Psoas muscle (tissue), 8 donors: ENCODE measurements at places on chromosomes 1 and 21.

DNA sequence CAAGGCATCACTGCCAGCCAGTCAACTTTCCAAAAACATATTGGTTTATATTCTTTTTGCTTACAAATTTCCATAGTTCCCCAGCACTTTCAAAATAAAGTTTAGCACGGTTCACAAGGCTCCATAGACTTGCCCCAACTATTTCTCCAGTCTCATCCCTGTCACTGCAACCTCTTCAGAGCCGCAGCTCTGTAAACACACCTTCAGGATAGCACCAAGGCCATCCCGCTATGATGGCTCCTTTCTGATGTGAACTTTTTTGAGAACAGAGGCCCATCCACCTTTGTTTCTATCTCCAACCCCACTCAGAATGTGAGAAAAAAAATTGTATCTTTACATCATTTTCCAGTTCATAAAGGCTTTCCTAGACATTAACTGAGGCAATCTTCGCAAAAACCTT, 26.3 kb downstream of the PGM1 start:
- H3K4me1 ChIP-seq = peaks cover 70% of the 10 kb centered on the region
- no peak for DNase-seq
- no peak overlapping the region for H3K4me3 ChIP-seq
- peak overlapping the region; percentile 81 for H3K27ac ChIP-seq
- no peaks in the 10 kb centered on the region for H3K27me3 ChIP-seq
- no peaks in the 10 kb centered on the region for H3K36me3 ChIP-seq

- H3K27me3 ChIP-seq = no peaks in the 10 kb centered on the region
- H3K27ac ChIP-seq = peak overlapping the region; percentile 75
- peaks cover 6% of the 10 kb centered on the region for H3K4me1 ChIP-seq
- peak; percentile 67 for DNase-seq
- H3K36me3 ChIP-seq = no peaks in the 10 kb centered on the region
Observed at GRCh38 chr1:21344750-21345443, 54.6 kb upstream of the ECE1 start.

DNA sequence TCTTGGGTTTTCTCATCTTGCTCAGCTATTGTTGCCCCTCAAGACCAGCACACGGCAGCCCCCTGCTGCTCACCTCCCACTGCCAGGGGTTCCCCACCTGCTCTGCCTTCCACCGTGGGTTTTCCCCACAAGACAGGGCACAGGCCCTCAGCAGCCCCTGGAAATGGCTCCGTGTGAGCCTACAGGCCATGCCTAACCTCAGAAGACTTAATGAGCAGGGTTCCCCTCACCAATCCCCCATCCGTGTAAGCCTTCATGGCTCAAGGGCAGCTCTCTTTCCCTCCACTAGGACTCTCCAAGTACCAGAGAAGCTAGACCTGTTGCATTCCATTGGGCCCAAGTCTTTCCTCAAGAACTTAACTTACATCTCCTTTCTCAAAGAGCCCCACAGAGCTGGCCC, 18.4 kb upstream of the RCAN3 start:
- no peaks in the 10 kb centered on the region for H3K36me3 ChIP-seq
- no peak for DNase-seq
- H3K4me1 ChIP-seq = no peaks in the 10 kb centered on the region
- H3K27ac ChIP-seq = no peak overlapping the region
- H3K4me3 ChIP-seq = no peak overlapping the region
- no peaks in the 10 kb centered on the region for H3K27me3 ChIP-seq

DNA sequence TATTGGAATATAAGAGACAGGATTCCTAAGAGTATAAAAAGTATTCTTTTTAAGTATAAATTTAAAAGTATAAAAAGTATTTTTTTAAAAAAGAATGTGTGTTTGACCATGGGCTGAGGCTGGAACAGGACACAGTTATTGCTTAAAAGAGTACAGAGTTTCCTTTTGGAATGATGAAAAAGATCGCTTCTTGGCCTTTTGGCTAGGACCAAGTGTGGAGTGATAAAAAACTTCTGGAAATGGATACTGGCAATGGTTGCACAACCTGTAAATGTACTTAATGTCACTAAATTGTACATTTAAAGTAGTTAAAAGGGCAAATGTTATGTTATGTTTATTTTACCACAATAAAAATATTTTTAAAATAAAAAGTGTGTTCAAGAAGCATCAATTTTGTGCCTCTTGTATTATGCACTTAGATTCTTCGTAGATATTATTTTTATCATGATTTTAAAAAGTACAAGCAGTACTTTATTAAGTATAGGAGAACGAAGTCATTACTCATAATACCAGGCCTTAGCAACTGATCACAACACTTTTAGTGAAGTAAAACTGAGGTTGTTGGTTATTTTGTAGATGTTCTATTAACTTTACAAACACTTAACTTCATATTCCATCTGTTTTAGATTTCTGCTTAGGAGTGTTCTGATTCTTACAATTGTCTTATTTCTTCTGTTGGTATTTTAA, 389.1 kb upstream of the ZP4 start:
- no peak for DNase-seq
- H3K27ac ChIP-seq = no peak overlapping the region
- H3K4me3 ChIP-seq = no peak overlapping the region
- H3K36me3 ChIP-seq = no peaks in the 10 kb centered on the region
- no peaks in the 10 kb centered on the region for H3K27me3 ChIP-seq
- no peaks in the 10 kb centered on the region for H3K4me1 ChIP-seq

- H3K4me3 ChIP-seq = peak overlapping the region; percentile 98
- peak; percentile 84 for DNase-seq
- H3K27ac ChIP-seq = peak overlapping the region; percentile 100
- H3K27me3 ChIP-seq = no peaks in the 10 kb centered on the region
- peaks cover 24% of the 10 kb centered on the region for H3K36me3 ChIP-seq
Observed at GRCh38 chr1:1573843-1574720, 581 bp downstream of the SSU72 start.

DNA sequence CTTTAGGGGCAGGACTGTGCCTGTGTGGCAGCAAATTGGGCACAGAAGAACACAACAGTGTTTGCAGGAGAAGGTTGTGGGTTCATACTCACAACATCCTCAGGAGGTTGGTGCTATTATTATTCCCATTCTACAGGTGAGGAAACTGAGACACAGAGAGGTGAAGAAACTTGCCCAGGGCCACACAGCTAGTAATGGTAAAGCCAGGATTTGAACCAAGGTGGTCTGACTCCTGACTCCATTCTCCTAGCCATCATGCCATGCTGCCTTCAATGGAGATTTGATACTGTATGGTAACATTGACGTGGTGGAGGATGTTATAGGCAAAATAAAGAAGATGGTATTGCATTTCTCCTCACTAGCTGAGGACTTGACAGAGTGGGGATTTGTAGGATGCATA, 334.2 kb downstream of the RPS6KC1 start:
- H3K4me3 ChIP-seq = no peak overlapping the region
- H3K27me3 ChIP-seq = no peaks in the 10 kb centered on the region
- H3K36me3 ChIP-seq = no peaks in the 10 kb centered on the region
- H3K27ac ChIP-seq = no peak overlapping the region
- peaks cover 5% of the 10 kb centered on the region for H3K4me1 ChIP-seq

GRCh38 chr1:62175568-62176179, 19.0 kb upstream of the L1TD1 start:
- H3K4me1 ChIP-seq = no peaks in the 10 kb centered on the region
- H3K27me3 ChIP-seq = no peaks in the 10 kb centered on the region
- no peak overlapping the region for H3K4me3 ChIP-seq
- no peaks in the 10 kb centered on the region for H3K36me3 ChIP-seq
- no peak for DNase-seq
- H3K27ac ChIP-seq = no peak overlapping the region

GRCh38 chr1:216306830-216307229, 116.4 kb downstream of the USH2A start:
- H3K4me1 ChIP-seq = no peaks in the 10 kb centered on the region
- no peak for DNase-seq
- no peak overlapping the region for H3K27ac ChIP-seq

DNA sequence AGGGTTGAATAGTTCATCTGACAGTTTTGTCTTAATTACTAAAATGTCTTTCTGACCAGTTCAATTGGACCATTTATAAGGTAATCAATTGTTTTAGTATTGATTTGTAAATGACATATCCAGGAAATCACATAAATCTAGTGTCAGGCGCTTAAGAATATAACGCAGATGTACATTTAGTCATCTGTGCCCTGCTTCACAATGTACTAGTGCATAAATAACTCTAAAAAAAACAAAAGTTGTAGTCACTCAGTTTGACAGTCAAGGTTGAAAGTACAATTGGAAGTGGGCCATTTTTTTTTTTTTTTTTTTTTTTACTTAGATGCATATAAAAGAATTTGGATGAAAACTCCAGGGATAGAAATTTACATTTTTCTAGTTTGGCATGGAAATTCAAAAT, 490.4 kb downstream of the PTPRC start:
- H3K27me3 ChIP-seq = no peaks in the 10 kb centered on the region
- DNase-seq = no peak
- no peaks in the 10 kb centered on the region for H3K4me1 ChIP-seq
- no peak overlapping the region for H3K27ac ChIP-seq

GRCh38 chr1:17561561-17561985, 22.1 kb downstream of the ARHGEF10L start:
- peaks cover 48% of the 10 kb centered on the region for H3K4me1 ChIP-seq
- peak overlapping the region; percentile 15 for H3K4me3 ChIP-seq
- H3K27me3 ChIP-seq = no peaks in the 10 kb centered on the region
- no peaks in the 10 kb centered on the region for H3K36me3 ChIP-seq

- no peak overlapping the region for H3K27ac ChIP-seq
- H3K4me1 ChIP-seq = no peaks in the 10 kb centered on the region
- DNase-seq = no peak
- H3K36me3 ChIP-seq = no peaks in the 10 kb centered on the region
- no peak overlapping the region for H3K4me3 ChIP-seq
Observed at GRCh38 chr1:235873045-235873444, 6.3 kb upstream of the LYST start.

GRCh38 chr1:93504247-93505033, 56.5 kb downstream of the FNBP1L start:
- H3K4me3 ChIP-seq = no peak overlapping the region
- no peaks in the 10 kb centered on the region for H3K27me3 ChIP-seq
- no peak overlapping the region for H3K27ac ChIP-seq

- H3K36me3 ChIP-seq = peaks cover 27% of the 10 kb centered on the region
- peaks cover 53% of the 10 kb centered on the region for H3K4me1 ChIP-seq
- DNase-seq = no peak
- no peaks in the 10 kb centered on the region for H3K27me3 ChIP-seq
- peak overlapping the region; percentile 82 for H3K27ac ChIP-seq
Observed at GRCh38 chr1:221708076-221708571, 33.8 kb downstream of the DUSP10 start.

GRCh38 chr1:98385652-98386051, 275.9 kb upstream of the SNX7 start:
- no peak overlapping the region for H3K4me3 ChIP-seq
- no peaks in the 10 kb centered on the region for H3K27me3 ChIP-seq
- no peaks in the 10 kb centered on the region for H3K36me3 ChIP-seq
- H3K4me1 ChIP-seq = no peaks in the 10 kb centered on the region
- H3K27ac ChIP-seq = no peak overlapping the region
- DNase-seq = no peak

- no peaks in the 10 kb centered on the region for H3K4me1 ChIP-seq
- DNase-seq = no peak
- H3K27ac ChIP-seq = no peak overlapping the region
- no peak overlapping the region for H3K4me3 ChIP-seq
- no peaks in the 10 kb centered on the region for H3K27me3 ChIP-seq
Observed at GRCh38 chr1:100565937-100566699, 28.2 kb downstream of the GPR88 start.

GRCh38 chr1:95850763-95851162, 616.8 kb downstream of the RWDD3 start:
- no peak overlapping the region for H3K4me3 ChIP-seq
- no peaks in the 10 kb centered on the region for H3K36me3 ChIP-seq
- H3K27ac ChIP-seq = no peak overlapping the region
- H3K27me3 ChIP-seq = no peaks in the 10 kb centered on the region

DNA sequence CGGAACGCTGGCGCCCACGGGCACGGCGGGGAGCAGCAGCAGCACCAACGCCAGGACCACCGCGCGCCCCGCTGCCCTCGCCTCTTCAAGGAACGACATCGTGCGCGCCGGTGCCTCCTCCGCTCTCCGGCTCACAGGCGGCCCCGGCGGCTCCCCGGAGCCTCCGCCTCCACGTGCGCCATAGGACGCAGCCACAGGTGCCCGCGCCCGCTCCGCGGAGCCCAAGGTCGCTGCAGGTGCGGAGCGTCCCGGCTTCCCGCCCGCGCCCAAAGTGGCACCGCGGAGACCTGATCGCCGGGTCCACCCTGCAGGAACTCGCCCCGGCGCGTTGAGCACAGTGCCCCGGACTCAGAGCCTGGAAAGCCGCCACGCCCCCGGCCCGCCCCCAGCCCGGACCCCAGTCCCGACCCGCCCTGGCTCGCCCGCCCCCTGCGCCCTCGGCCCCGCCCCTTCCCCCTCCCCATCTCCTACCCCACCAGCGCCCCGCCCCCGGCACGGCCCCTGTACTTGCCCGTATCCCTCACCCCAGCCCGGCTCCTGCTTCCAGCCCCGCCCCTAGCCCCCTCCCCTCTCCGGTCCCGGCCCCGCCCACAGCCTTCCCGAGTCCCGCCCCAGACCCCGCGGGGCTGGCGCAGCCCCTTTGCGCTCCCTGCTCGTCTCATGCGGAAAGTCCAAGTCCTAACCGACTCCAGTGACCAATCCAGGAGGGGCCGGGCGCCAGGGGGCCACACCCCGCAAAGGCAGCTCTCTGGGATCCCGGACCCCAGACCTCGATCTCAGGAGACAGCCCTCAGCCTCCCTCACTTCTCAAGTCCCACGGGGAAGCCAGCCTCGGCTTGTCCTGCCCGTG, at the start of gene MEGF6:
MEGF6 (minus strand) TSS at position 339 of the 850 bp plus-strand sequence; CDS start at position 99, 240 bp downstream.
- peak within 1 kb of the TSS; percentile 63 for H3K4me3 ChIP-seq
- no peaks in the 10 kb centered on the region for H3K27me3 ChIP-seq
- peaks cover 7% of the 10 kb centered on the region for H3K4me1 ChIP-seq
- DNase-seq = peak; percentile 76

DNA sequence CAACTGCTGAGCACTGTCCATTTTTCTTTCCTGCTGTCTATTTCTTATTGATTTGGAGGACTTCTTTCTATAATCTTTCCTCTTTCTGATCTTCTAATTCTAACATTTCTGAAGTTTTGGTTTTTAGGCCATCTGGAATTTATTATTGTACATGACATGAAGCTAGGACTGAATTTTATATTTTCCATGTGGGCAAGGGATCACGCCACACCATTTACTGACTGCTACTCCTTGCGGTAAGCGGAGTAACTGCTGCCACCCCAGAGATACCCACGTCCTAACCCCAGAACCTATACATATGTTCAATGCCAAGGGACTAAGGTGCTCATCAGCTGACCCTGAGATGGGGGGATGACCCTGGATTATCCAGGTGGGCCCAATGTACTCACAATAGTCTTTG, 70.6 kb downstream of the NPHP4 start:
- H3K4me3 ChIP-seq = no peak overlapping the region
- H3K4me1 ChIP-seq = no peaks in the 10 kb centered on the region
- H3K27me3 ChIP-seq = no peaks in the 10 kb centered on the region
- H3K36me3 ChIP-seq = no peaks in the 10 kb centered on the region
- H3K27ac ChIP-seq = no peak overlapping the region
